ENCODE measurements at places on chromosomes 13 and 19.

DNA sequence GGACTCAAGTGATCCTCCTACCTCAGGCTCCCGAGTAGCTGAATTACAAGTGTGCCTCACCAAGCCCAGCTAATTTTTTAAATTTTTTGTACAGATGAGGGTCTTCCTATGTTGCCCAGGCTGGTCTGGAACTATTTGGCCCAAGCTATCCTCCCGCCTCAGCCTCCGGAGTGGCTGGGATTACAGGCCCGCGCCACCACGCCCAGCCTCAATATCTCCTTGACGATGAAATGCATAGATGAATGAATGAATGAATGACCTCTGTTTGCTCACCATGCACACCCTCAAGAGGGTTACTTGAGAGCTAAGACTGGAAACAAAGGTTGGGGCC lies 14.9 kb upstream of the AP1M2 start:
- DNase-seq: no peak

- no peak for DNase-seq
Measured at GRCh38 chr13:99983499-99984401, 2.2 kb downstream of the ZIC2 start.

- no peak for DNase-seq
Measured at GRCh38 chr19:54426291-54426931, 11.1 kb downstream of the TTYH1 start.

DNA sequence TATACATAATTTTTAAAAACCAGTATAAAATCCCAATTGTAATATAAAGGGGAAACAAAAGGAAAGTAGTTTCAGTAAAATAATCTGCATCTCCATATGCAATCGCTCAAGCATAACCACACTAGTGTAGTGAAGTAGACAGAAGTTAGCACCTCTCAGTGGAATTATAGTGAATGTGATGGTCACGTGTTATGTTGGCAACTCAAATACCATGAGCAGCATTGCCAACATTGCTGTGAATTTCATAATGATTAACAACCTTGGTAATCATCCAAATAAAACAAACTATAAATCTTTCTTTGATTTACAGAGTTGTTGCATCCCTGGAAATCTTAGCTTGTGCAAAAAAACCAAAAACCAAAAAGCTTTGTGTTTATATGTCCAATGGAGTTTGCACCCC lies 77.3 kb upstream of the SIAH3 start:
- no peak for DNase-seq

DNA sequence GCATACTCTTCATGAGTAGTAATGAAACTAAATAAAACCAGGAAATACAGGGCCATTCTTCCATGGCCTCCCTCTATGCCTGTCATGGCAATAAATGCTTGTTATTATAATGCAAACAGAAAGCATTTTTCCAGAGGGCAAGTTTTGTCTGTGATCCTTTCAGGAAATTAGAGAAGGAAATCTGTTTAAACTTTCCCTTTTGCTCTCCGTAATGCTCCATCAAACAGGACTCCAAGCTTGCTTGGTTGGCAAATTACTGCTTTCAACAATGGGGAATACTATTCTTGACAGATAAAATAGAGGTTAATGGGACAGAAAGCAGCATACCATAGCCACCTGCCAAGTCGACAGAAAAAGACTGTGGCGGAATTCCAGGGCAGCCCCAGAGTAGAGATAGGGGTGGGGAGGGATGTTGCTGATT lies 252.5 kb downstream of the LHFPL6 start:
- no peak for DNase-seq

GRCh38 chr13:98171900-98172589 lies 5.0 kb downstream of the RNF113B start:
- DNase-seq: no peak

GRCh38 chr19:5993648-5994358 lies 15.9 kb upstream of the RANBP3 start:
- no peak for DNase-seq

DNA sequence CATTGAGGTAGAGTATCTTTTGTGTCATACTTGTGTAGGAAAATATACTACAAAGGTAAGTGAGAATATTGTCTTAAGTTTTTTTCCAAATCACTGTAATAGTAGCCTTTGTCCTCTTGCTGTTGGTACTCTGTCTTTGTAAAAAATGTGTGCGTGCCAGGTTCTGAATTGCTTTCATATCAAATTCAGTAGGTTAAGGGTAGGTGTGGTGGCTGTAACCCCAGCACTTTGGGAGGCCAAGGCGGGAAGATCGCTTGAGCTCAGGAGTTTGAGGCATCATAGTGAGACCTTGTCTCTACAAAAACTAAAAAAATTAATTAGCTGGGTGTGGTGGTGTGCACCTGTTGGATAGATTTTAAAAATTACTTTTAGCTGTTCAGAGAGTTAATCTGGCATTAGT lies 46.6 kb downstream of the GARRE1 start:
- no peak for DNase-seq

GRCh38 chr19:31504221-31504620 lies 155.0 kb upstream of the TSHZ3 start:
- no peak for DNase-seq

GRCh38 chr13:99072356-99072755 lies 94.5 kb upstream of the DOCK9 start:
- no peak for DNase-seq

GRCh38 chr19:49802836-49803528 lies 10.1 kb downstream of the FUZ start:
- DNase-seq: no peak

DNA sequence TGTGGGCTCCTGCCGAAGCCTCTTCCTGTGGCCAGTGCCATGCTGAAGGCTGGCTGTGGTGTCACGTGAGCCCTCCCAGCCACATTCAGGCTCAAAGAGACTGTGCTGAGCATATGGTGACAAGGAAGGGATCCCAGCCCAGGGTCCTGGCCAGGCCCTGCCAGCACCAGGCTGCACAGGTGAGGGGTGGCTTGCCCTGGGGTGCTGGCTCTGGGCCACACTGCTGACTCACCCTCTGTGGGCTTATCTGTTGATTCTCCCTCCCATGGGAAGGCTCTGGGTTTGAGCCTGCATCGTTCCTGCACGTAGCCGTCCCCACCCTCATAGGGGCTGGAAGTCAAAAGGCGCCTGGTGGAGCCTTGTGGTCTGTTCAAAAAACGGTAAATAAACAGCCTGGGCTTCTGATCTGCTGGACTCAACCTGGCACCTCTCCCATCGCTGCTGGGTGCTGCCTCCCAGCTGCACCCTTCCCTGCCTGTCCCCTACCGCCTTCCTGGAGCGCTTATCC lies 31.1 kb downstream of the DNM2 start:
- no peak for DNase-seq

DNA sequence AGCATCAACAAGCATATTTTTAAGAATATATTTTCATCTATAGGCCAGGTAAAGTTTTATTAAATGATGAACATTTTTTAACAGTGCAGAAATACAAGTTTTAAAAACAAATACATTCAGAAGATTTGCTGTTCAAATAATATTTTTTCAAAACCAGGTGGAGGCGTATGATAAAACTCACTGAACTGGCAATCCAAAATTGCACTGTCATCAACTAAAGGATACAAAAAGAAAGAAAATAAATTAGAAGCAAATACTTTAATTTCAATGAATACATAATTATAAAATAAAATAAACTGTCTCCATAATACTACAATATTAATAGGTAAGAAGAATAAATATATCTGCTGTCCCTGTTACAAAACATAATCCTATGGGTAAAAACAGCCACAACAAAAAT lies 21.2 kb downstream of the SPRYD7 start:
- DNase-seq: no peak

GRCh38 chr19:47699360-47699917 lies 13.8 kb upstream of the EHD2 start:
- peak; percentile 55 for DNase-seq

DNA sequence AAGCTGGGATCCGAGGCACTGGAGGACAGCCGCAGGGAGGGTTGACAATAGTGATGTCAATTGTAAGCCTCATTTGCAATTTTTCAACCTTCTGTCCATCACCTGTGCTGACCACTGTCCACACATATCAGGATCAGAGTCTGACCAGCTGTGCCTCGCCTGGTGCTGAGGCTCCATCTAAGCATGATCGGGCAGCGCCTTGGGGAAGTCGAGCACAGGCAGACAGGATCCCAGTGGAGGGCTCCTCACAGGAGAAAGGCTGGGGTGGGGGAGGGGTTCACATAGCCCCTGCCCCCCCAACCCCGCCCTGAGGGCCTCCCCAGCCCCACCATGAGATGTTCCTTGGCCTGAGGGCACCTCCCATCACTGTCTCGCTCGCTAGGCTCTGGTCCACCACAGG lies 60.3 kb downstream of the RAB20 start:
- DNase-seq: no peak

DNA sequence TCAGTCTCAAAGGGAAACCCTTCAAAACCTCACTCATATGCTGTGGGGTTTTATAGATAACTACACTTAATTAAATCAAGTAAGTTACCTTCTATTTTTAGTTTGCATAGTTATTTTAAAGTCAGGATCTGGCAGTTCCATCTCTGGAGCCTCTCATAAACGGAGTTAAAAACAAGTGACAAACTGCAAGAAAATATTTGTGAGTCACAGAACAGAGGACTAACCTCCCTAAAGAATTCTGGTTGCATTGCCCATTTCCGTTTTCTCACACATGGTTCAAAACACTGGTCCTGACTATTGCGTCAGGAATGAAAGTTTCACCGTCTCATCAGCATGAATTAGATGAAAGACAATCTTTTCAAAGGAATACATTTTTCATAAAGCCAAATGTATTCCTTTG lies 10.6 kb downstream of the RXFP2 start:
- no peak for DNase-seq

GRCh38 chr13:30156270-30156669 lies 151.1 kb downstream of the KATNAL1 start:
- no peak for DNase-seq

- DNase-seq: no peak
Measured at GRCh38 chr19:20371911-20372310, 193.7 kb downstream of the ZNF737 start.

GRCh38 chr13:63680704-63681103 lies 2265.1 kb upstream of the PCDH20 start:
- DNase-seq: no peak

GRCh38 chr19:38290631-38291147 lies 13.4 kb upstream of the C19orf33 start:
- DNase-seq: no peak

- DNase-seq: no peak
Measured at GRCh38 chr13:39095500-39095899, 57.2 kb downstream of the NHLRC3 start.

- no peak for DNase-seq
Measured at GRCh38 chr13:46289260-46289955, 77.7 kb downstream of the LRRC63 start.

DNA sequence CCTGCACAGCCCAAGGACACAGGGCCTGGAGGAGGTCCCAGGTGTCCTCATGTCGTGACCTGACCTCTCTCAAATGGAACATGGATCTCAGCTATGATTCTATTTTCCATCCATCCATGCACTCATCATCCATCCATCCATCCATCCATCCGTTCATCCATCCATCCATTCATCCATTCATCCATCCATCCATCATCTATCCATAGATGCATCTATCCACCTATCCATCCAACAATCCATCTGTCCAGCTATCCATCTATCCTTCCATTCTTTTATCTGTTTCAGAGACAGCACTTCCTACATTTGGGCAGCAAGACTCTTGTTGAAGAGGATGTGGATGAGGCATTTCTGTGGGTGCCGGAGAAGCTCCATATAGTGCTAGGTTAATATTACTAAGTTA lies 86.7 kb downstream of the SCGB2B2 start:
- DNase-seq: no peak

- DNase-seq: peak; percentile 54
Measured at GRCh38 chr19:16585094-16585801, 13.0 kb upstream of the SLC35E1 start.

- no peak for DNase-seq
Measured at GRCh38 chr19:17841810-17842662, 5.7 kb downstream of the JAK3 start.

DNA sequence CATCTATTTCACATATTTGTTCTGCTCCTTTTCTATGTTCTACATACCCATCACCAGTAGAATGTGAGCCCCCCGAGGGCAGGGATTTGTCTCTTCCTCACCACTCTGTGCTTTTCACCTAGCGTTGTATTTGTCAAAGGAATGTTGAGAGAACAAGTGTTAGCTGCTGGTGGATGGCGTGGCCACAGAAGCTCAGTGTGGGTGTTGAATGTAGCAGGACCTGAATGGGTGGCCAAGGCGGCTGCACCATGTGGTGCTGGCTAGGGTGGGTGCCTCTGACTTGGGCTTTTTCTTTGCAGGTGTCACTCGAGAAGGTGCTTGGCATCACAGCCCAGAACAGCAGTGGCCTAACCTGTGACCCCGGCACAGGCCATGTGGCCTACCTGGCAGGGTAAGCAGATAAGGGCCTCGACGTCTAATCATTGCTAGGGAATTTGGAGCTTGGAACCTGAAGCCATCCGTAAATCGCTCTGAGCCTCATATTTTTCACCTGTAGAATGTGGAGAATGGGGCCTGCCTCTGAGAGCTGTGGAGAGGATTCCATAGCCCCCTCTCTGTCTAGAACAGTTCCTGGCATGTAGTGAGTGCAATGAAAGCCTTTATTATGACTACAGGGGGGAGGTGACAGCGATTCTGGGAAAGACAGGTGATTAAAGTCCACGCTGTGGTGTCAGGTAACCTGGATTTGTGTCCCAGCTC lies 3.9 kb downstream of the WDR62 start:
- DNase-seq: no peak

GRCh38 chr13:59533561-59534555 lies 629.9 kb downstream of the DIAPH3 start:
- no peak for DNase-seq

- peak; percentile 67 for DNase-seq
Measured at GRCh38 chr19:13154911-13155471, 4.8 kb downstream of the IER2 start.

DNA sequence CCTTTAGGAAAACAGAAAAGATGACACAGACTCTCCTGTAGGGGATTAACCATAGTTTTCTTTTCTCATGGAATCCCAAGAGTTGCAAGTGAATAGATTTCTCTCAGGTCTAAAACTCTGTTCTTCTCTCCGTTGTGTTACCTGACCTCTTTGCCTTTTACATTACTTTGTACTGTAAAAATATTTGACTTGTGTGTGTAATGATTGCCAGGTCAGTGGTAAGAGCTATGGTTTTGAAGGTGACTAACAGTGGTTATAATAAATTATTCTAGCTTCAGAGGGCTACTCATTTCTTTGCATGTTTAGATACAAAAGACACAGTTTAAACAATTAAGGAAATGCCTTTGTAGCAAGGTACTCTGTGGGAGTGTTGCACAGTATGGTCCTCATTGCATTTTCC lies 23.0 kb upstream of the PSG2 start:
- no peak for DNase-seq

DNA sequence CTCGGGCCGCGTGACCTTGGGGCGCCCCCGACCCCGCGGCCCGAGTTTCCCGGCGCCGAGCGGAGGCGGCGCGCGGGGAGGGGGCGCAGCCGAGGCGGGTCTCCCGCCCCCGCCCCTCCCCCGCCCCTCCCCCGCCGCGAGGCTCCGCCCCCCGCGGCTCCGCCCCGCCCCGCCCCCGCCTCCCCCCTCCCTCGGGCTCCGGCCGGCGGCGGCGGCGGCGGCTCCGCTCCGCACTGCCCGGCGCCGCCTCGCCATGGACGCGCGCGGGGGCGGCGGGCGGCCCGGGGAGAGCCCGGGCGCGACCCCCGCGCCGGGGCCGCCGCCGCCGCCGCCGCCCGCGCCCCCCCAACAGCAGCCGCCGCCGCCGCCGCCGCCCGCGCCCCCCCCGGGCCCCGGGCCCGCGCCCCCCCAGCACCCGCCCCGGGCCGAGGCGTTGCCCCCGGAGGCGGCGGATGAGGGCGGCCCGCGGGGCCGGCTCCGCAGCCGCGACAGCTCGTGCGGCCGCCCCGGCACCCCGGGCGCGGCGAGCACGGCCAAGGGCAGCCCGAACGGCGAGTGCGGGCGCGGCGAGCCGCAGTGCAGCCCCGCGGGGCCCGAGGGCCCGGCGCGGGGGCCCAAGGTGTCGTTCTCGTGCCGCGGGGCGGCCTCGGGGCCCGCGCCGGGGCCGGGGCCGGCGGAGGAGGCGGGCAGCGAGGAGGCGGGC lies at the start of gene HCN2:
TSS of gene HCN2 (plus strand) at position 189 of the 703 bp plus-strand sequence. CDS start at position 254, 65 bp downstream.
- DNase-seq: no peak
